ENCODE measurements at places on chromosomes 2 and 18. TPM values are rescaled to one million over a fixed set of nuclear protein-coding genes. Genes with fewer than 3 reads are reported as not detected.

Gene RTP5
- not detected for total RNA-seq

Gene CFAP65
- total RNA-seq, result 0.18 TPM

Gene TNFRSF11A
- 26.5 TPM for total RNA-seq

DNA sequence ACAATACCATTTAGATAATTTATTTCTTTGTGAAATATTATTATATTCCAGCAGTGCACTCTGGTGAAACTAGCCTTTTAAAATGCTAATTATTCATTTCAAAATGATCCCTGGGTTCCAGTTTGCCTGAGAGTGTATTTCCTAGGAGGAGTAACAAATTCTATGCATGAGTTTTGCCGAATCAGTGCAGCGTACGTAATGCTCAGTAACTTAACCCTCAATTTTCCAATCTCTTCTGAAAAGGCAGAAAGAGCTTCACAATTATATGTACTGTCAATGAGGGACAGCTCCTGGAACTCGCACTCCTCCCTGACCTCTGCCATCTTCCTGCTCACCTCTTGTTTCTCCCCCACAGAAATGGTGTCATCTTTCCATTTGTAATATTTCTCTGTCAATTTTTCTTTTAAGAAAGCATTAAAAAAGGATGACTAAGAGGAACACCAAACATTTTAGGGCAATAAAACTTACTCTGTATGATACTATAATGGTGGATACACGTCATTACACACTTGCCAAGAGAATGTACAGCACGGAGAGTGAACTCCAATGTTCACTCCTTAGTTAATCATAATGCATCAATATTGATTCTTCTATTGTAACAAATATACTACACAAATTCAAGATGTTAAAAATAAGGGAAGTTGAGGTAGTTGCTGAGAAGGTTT is 25.7 kb upstream of the XIRP2 start:
- H3K4me3 ChIP-seq, result no peak overlapping the region
- H3K4me1 ChIP-seq, result peaks cover 14% of the 10 kb centered on the region
- H3K36me3 ChIP-seq, result no peaks in the 10 kb centered on the region
- no peaks in the 10 kb centered on the region for H3K27me3 ChIP-seq
- peak; percentile 86 for DNase-seq

GRCh38 chr2:146678516-146678915 is 1166.3 kb upstream of the ACVR2A start:
- no peaks in the 10 kb centered on the region for H3K4me1 ChIP-seq
- H3K36me3 ChIP-seq, result no peaks in the 10 kb centered on the region
- no peaks in the 10 kb centered on the region for H3K27me3 ChIP-seq
- H3K27ac ChIP-seq, result no peak overlapping the region
- no peak for DNase-seq
- no peak overlapping the region for H3K4me3 ChIP-seq

DNA sequence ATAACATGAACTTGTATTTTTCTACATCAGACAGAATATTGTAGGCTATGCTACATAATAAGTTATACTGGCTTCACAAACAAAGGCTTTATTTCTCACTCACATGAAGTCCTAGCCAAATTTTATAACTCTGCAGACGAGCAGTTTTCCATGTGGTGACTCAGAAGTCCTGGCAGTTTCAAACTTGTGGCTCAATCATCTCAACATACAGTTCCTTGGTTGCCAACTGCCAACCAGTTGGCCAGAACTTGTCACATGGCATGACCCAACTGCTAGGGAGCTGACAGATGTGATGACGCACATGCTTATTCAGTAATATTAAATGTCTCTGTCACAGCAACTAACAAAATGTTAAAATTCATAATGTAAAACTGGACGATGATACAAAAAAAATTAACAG is 63.8 kb upstream of the ZC3H15 start:
- H3K36me3 ChIP-seq, result no peaks in the 10 kb centered on the region
- DNase-seq, result peak; percentile 93
- H3K27ac ChIP-seq, result peak overlapping the region; percentile 38

- peaks cover 28% of the 10 kb centered on the region for H3K36me3 ChIP-seq
- H3K27me3 ChIP-seq, result no peaks in the 10 kb centered on the region
- no peak overlapping the region for H3K4me3 ChIP-seq
- no peak for DNase-seq
Observed at GRCh38 chr18:58396966-58397365, 231.9 kb downstream of the ALPK2 start.

- DNase-seq, result peak; percentile 64
- H3K27me3 ChIP-seq, result no peaks in the 10 kb centered on the region
- no peaks in the 10 kb centered on the region for H3K36me3 ChIP-seq
- H3K4me3 ChIP-seq, result no peak overlapping the region
- no peak overlapping the region for H3K27ac ChIP-seq
- H3K4me1 ChIP-seq, result peaks cover 4% of the 10 kb centered on the region
Observed at GRCh38 chr2:149538138-149538833, 49.3 kb downstream of the MMADHC start.

GRCh38 chr2:41900101-41900577 is 147.7 kb upstream of the PKDCC start:
- H3K27me3 ChIP-seq, result 0 out of 2 replicates have a peak, but pooled peaks cover 4% of the 10 kb centered on the region
- H3K4me3 ChIP-seq, result no peak overlapping the region
- H3K4me1 ChIP-seq, result no peaks in the 10 kb centered on the region
- no peak overlapping the region for H3K27ac ChIP-seq
